ENCODE measurements at places on chromosomes 16 and 17.
A peak's percentile ranks its signal among the peaks of the same experiment; 100 is the strongest.

DNA sequence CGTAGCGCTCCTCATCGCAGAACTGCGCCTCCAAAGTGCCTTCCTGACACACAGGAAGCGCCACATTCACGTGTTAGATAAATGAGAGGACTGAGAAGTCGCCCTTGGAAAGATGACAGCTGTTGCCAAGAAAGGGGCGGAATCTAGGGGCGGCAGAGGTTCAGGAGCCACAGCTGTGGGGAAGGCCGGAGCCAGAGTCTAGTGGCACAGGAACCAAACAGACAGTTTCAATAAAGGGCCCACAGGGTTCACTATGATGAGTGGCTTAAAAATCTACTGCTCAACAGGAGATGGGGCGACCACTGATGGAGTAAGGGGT lies 4.7 kb downstream of the FLCN start:
- DNase-seq, result no peak

DNA sequence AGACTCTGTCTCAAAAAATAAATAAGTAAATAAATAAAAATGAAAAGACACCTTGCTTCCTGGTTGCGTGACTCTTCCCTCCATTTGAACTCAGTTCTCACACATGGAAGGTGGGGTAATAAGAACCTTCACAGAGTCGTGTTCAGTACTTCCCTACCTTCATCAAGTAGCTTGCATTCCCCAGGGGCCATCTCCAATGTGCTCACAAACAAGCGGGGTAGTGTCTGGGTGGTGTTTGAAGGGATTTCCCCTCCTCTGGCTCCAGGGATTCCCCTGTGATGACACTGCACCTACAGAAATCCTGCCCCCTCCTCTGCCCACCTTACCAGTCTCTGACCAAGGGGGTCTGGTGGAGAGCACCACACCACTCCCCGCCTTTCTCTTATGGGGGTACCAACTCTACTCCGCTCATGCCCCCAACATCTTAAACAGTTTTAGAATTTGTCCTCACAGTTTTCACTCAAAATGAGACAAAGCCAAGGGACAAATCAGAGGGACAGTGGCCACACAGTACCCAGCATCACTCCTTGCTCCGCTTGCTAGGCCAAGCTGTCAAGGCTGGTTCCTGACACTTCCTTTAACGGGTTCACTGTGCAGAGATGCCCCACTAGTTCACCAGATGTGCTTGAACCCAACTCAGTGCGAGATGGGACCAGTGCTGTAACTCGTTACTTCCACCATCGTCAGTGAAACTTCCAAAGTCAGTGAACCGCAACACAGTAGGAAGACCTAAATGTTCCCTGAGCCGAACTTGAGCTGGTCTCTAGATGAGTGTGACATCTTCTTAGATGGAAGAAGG lies 69.1 kb downstream of the COPRS start:
- DNase-seq, result no peak

DNA sequence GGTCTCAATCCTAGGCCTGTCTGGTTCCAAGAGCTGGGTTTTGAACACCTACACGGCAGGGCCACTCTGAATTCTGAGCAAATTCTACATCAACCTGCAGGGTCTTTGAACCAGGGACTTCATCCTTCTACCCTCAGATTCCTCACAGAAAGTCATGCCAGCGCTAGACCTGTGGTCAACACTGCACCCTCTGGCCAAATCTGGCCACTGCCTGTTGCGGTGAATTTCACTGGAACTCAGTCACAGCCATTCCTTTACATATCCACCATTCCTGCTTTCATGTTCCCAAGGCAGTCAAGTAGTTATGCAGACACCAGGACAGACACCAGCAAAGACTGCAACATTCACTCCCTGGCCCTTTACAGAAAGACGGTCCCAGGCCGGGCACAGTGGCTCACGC lies 144.6 kb downstream of the C16orf95 start:
- no peak for DNase-seq

DNA sequence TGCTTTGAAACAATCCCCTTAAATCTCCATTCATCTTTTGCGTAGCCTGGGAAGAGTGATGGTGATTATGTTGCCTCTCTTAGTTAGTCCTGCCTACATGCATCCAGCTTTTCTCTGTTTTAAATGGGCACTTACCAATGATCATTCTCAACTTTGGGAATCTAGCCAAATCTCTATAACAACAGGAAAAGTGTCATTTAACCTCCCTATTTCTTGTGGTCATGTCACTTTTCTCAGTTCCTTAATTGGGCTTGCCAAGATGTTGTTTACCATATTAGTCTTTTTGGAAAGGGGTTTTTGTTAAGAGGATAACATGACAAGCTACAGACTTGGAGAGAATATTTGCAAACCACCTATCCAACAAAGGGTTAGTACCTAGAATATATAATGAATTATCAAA lies 15.6 kb upstream of the CLEC10A start:
- DNase-seq, result no peak

DNA sequence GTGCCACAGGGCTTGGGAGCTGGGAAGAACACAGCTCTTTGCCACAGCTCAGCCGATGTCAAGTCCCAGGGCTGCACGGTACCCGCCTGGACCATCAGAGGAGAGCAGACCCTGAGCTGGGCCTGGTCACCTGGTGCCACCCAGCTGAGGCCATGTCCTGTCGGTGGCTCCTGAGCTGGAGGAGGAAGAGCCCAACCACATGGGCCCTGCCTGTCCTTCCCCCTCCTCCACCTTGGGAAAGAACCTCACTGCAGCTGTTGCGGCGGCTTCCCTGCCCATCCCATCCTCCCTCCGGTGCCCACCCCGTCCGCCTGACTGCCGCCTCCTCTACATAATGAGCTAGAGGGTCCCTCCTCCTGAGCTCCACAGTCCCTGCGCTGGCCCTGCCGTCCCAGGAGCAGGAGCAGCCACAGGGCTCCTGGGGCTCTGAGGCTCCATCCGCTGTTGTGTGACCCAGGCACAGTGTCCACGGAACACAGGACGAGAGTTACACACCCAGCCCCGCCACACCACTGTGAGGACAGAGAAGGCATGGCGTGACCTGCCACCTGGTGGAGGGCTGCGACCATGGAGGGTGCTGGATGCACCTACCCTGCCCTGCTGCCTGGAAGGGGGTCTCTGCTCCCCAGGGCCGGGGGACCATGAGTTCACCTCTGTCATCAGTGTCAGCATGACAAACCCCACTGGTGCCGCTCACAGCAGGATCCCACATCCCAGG lies 21.4 kb upstream of the CHMP6 start:
- peak; percentile 39 for DNase-seq

DNA sequence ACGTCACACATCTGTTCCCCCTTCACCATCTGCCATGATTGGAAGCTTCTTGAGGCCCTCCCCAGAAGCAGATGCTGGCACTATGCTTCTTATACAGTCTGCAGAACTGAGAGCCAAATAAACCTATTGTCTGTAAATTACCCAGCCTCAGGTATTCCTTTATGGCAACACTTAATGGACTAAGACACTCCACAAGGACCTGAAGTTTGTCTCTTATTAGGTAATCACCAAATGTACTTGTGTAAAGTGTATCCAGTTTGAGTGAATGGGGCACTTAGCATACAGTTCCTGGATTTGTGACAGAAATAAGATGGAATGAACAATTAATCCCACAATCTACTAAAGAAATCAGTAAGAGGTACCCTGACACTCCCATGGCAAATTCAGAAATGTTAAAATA lies 105.3 kb downstream of the SLC39A11 start:
- no peak for DNase-seq

- DNase-seq, result no peak
These were observed 70.4 kb upstream of the SMURF2 start for GRCh38 chr17:64732336-64733006.

DNA sequence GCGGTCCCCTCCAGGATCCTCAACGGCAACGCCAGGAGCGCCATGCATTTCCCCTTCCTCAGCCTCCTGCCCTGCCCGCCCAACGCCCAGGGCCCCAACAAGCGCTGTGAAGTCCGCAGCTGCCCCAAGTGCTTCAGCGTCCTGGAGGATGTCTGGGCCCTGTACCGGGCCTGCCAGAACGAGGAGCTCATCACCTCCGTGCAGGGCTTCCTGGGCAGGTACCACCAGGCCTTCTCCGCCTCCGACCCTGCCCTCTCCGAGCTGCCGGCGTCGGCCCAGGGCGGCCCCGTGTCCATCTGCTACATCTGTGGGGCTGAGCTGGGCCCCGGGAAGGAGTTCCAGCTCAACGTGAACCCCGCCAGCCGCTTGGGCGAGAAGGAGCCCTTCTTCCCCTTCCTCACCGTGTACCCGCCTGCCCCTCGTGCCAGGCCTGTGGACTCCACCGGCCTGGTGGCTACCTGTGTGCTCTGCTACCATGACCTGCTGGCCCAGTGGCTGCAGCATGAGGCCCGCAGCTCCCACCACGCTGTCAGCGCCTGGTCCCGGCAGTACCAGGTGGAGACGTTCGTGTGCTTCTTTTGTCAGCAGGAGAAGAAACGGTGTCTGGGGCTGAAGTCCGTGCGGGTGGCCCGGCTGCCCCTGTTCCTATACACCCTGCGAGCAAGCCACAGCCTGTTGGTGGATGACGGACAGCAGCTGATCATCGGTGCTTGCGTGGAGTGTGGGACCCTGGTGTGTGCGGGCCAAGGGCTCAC lies 58.9 kb upstream of the CIBAR2 start:
- DNase-seq, result no peak

GRCh38 chr16:65796481-65796880 lies 570.0 kb upstream of the CDH5 start:
- no peak for DNase-seq

- no peak for DNase-seq
These were observed 1.1 kb upstream of the DOC2A start for GRCh38 chr16:30011714-30012504.

DNA sequence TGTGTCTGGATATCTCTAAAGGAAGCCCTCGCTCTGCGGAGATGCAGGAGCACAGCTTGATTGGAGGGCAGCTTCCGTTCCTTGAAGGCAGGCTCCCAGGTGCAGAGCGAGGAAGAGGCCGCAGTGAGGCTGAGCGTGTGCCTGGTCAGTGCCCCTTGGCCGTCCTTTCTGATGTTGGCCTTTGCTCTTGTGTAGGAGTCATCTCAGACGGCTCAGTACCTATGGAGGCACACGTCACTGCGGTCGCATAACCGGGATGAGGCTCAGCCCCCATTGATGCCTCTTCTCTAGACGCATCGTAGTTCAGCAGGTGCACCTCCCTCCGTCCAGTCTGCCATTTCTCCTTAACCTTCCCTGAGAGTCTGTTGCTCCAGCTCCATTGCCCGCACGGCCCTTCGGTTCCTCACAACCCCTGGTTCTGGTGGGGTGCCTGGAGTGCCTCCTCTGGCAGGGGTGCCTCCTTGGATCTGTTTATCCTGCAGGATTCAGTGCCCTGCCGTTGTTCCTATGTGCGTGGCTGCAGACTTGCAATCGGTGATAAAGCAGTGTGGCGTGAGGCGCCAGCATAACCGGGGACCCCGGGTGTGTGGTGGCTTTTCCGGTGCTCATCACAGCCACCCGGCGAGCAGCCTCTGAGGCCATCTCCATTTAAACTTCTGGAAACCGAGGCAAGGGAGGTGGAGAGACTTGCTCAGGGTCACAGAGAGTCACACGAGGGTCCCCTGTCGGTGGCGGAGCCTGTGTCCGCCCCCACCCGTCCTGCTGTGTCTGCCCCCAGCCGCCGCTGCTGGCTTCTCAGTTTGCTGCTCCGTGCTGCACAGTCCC lies 188.8 kb upstream of the CHMP6 start:
- DNase-seq, result no peak

All from stimulated activated CD4-positive, alpha-beta T cell treated with anti-CD3 and anti-CD28 coated beads, Interleukin-2, amount 100 ng/mL, for 48 hours (primary cell).